ENCODE measurements at places on chromosomes 3 and 15.

DNA sequence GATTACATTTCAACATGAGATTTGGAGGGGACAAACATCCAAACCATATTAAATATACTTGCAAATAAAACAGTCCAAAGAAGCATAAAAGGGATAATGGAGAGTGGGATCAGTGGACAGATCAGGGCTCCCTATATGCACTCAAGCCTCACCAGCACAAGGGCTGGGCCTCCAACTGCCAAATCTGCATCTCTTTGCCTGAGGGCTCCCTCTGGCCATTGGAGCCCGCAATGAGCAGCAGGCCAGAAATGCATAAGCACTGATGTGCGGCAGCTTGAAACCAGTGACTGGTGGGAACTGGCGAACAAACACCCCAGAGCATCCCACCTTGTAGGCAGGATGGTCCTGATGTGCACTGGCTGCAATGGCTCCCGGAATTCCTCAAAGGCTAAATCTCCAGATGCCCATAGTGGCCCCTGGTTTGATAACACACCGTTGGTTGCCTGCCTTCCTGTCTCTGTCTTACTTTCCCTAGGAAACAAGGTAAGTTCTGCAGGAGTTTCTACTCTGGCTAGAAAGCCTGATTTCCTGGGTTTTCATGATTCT is 55.9 kb upstream of the POMGNT2 start:
- DNase-seq, result no peak

DNA sequence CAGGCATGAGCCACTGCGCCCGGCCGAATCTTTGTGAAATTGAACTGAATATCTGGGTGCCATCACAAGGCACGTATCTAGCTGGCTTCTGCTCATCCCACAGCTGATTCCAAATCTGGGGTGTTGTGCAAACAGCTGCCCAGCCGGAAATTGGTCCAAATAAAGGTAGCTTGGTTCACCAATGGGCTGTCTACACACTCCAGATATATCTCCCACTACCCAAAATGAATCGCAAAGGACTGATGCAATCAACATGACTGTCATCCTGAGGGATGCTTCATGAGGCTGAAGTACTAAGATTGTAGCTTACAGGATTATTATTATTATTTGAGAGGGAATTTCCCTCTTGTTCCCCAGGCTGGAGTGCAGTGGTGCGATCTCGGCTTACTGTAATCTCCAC is 28.1 kb downstream of the LARP6 start:
- no peak for DNase-seq

- DNase-seq, result no peak
These were observed 154.6 kb upstream of the ICE2 start for GRCh38 chr15:60633426-60633968.

GRCh38 chr15:69414701-69415167 is 585 bp downstream of the KIF23 start:
- no peak for DNase-seq

DNA sequence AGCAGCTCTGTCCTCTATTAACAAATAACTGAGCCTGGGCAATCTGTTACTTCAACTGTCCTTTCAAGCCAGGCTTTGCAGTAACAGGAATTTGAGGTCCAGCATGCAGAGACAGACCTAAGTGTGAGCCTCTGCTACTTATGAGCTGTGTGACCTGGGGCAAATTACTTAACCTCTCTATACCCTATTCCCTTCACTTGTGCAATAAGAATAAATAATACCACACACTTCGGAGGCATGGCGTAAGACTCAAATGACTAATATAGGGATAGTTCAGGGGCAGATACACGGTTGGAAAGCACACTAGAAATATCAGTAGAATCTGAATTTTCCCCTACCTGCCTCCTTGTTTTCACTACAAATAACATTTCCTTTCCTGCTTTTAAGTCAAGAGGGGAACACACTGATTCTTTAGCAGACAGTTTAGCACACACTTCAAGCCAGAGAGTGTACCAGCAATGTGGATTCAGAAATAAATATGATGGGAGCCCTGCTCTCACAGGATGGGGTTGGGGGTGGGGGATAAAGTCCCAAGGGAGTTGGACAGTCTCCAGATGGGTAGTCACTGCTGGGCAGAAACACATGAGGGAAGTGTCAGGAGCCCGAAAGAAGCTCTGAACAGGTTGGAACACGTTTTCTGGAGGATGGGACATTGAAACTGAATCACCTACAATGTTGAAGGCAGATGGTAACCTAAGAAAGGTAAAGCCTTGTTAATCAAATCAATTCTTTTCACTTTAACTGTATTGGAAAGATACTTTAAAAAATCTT is 61.8 kb upstream of the RBP1 start:
- no peak for DNase-seq

DNA sequence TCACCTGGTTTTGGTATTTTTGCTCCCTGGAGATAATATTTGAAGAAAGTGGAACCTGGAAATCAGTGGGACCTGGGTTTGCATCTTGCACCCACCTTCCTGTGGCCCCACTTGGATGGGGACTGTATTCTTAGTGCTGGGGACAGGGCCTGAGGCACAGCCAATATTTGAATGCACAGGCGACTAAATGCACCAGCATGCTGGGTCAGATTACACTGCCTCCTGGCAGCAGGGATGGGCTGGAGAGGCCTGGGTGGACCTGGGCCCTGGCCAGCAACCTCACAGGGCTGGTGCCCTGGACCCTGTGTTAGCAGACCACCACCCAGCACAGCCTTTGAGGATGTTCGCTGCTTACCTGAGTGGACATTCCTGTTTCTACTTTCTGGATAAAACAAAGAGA is 10.5 kb downstream of the ITIH4 start:
- no peak for DNase-seq

GRCh38 chr3:62361824-62362223 is 11.5 kb downstream of the FEZF2 start:
- no peak for DNase-seq

DNA sequence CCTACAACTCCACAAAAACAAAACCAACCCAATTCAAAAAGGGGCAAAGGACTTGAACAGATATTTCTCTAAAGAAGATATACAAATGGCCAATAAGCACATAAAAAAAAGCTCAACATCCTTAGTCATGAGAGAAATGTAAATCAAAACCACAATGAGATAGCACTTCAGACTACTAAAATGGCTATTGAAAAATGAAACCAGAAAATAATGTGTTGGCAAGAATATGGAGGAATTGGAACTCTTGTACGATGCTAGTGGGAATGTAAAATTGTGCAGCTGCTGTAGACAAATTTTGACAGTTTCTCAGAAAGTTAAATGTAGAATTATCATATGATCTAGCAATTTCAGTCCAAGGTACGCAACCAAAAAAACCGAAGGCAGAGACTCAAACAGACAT is 29.0 kb downstream of the KY start:
- DNase-seq, result no peak

- peak; percentile 66 for DNase-seq
These were observed at the start of gene DALRD3 for GRCh38 chr3:49017971-49018706. Gene DALRD3, minus strand, starts transcription at chr3:49018580. Its CDS starts 16 bp downstream, at chr3:49018564.

GRCh38 chr3:59818033-59818918 is 768.5 kb upstream of the CFAP20DC start:
- no peak for DNase-seq

DNA sequence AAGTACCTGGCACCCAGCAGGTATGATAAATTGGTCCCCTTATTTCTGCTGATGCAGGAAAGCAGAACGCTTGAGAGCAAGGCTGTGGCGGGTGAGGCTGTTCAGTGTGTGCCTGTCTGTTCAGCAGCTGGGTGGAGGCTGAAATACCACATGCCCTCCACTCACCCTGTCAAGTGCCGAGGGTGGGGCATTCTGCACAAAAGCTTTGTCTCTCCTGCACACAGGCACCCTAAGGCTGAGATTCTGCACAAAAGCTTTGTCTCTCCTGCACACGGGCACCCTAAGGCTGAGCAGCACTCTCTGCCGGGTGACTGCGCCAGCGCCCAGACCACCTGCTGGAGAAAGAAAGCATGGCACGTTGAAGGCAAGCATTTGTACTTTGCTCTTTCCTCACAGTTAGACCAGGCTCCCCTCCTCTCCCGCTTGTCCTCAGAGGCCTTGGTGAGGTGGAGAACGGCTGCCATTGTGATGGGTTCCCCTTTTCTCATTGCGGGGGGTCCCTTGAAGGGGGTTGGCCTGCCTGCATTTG is 97.5 kb downstream of the BDH1 start:
- peak; percentile 54 for DNase-seq

GRCh38 chr3:120244834-120245225 is 40.2 kb downstream of the GPR156 start:
- no peak for DNase-seq

GRCh38 chr15:96693990-96694517 is 363.6 kb downstream of the NR2F2 start:
- no peak for DNase-seq

DNA sequence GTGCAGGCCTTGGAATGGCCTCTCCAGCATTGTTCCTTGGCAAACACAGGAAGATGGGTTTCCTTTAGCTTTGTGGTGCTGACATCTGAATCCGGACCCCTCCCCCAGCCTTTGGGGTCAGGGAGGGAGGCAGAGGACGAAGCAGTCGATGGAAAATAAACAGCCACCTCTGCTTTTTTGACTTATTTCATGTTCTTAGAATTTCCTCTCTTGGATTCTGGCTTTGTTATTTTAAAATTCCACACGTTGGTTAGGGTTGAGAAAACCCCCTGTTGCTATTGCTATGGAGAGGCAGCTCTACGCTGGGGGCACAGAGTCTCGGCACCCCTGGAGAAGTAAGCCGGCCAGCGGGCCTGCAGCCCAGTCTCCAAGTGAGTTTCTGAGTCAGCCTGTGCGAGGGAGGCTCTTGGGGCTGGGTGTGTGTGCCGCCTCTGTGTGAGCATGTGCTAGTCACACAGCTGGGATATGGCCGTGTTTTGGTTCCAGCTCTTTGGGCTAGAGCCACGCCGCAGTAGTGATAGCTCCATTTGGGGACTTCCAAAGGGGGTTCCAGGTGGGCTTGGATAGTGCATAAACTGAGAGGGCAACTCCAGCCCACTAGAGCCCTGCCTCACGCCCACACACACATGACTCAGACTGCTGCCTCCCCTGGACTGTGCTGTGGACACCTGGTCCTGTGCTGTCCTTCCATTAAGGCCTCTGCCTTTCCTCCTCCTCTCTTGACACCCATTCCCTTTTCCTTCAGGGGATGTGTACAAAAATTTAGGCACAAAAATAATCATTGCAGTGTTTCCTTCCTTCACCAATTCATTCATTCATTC is 58.8 kb downstream of the AMOTL2 start:
- DNase-seq, result no peak

DNA sequence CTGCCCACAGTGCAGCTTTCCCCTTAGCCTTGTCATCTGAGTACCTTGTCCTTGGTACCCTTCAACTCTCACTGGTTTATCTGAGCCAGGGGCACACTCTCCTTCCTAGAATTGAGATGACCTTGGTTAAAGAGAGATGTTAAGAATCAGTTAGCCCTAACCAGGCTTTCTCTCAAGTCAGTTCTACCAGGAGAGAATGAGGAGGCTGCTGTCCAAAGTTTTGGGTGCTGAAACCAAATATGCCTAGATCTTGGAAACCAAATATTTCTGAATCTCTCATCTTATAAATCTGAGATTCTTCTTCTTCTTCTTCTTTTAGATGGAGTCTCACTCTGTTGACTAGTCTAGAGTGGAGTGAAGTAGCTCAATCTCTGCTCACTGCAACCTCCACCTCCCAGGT is 12.0 kb upstream of the CTXND1 start:
- DNase-seq, result no peak

- DNase-seq, result peak; percentile 29
These were observed 916 bp downstream of the IL17RD start for GRCh38 chr3:57164217-57164656.

DNA sequence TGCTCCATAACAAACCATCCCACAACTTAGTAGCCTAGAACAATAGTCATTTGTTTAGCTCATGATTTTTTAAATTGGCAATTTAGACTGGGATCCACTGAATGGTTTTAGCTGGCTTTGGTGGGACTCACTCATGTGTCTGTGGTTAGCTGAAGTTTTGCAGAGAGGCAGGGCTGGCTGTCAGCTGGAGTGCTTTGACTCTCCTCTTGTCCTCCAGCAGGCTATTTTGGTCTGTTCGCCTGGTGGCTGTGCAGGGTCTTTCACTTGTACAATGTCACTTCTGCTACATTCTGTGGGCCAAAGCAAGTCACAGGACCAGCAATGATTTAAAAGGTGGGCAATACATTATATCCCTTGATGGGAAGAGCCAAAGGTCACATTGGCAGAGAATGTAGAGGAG is 1146.5 kb downstream of the ROBO2 start:
- DNase-seq, result no peak

DNA sequence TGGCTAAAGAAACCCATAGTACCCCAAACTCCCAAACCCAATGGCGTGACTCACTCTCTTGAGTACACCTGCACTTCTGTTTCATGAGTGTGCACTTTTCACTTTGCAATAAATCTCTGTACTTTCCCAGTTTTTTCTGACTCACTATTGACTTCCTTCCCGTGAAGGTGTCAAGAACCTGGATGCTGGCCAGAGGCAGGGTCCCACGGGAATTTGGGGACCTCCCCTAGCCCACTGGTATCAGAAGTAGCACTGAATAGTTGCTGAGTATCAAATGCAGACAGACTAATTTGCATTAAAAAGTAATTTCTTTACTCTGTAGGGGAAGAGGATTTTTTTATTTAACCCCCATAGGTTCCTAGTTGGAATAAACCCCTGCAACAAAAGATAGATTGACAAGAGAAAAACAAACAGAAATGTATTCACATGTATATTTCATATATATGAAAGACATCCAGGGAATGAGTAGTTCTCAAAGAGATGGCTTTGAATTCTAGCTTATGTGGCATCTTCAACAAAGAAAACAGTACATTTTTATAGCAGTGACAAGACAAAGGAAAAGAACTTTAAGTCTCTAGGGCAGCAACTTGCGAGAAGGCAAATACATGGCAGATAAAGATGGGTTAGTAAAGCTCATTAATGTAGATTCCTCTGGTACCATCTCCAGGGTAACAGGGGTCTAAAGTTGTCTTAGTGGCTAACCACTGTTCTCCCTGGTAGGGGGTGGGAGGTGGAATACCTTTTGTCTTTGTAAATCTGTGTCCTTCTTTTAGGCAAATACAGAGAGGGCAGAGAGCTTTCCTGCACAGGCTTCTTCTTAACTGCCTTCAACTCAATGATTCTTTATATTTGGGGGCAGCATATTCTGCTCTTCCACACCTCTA is 385.5 kb upstream of the PDZRN3 start:
- DNase-seq, result no peak

DNA sequence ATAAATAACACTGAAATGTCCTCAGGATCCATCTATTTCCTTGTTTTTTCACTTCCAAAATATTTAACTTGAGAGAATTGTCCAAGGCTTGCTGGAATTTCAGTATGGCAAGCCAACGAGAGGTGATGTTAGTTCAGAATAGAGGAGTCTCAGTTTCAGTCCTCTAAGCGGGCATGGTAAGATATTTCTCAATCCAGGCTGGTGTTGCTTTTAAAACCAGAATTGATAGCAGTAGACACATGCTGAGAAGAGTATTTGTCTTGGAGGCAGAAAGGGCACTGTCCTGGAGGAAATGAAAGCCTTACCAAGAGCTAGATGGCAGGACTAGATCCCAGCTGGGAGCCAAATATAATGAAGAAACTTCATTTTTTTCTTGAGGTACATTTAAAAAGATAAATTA is 23.1 kb downstream of the PHLDB2 start:
- no peak for DNase-seq

- DNase-seq, result no peak
These were observed 127.4 kb upstream of the FEZF2 start for GRCh38 chr3:62500556-62501288.

All from activated naive CD4-positive, alpha-beta T cell treated with Interleukin-2 at 50 U/mL for 16 hours (primary cell).